GM23248 (cell line): ENCODE measurements at places on chromosomes 2 and 18.

- DNase-seq: no peak
These were observed 300.4 kb downstream of the SETBP1 start for GRCh38 chr18:44981121-44981520.

GRCh38 chr2:147108548-147108947 lies 736.3 kb upstream of the ACVR2A start:
- peak; percentile 63 for DNase-seq

DNA sequence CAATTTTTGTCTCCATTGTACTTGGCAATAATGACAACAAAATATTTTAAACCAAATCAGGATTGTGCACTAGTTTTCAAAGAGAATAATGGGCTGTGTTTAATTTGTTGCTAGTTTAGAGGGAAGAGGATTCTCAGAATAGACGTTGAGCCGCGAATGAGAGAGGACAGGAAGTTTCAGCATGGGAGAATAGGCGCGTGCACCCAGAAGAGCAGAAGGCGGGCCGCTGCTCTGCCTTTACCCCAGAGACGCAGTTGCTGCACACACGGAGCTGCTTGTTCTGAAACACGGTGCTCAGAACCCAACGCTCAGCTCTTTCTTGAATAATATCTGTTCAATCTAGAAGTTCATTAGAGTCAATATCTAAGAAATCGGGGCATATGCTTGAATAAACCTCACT lies 223.4 kb downstream of the MYT1L start:
- no peak for DNase-seq

DNA sequence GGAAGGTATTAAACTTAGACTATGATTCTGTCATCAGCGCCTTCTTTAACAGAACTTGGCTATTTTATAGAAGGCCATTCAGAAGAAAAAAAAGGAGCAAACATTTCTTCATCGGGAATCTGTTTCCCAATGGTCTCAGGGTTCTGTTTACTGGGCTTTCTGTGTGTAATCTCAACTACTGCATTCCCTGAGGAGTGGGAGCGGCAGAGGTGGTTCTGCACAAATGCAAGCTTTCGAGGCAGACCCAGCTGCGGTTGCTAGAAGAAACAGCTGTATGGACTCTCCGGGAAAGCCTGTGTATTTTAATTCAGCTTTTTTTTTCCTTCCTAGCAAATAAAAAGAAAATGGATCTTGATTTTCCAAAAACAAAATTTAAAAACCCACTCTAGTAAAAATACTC lies 250.7 kb downstream of the NAPG start:
- no peak for DNase-seq

DNA sequence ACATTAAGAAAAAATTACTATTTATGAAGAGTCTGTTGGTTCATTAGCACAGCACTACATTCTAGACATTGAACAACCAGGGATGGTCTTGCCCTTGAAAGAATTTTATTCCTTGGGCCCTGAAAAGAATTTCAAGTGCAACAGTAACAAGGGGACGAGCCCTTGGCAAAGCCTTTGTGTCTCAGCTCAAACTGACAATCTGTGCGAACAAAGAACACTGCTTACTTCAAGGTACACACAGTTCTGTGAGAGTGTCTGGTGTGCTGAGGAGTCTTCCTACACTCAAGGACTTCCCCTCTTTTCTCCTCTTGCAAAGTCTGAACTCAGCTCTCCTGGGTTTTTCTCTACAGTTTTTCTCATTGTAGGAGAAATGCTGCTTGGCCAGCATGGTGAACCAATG lies 373.4 kb downstream of the NBAS start:
- DNase-seq: no peak

GRCh38 chr2:172098650-172099471 lies 3.8 kb downstream of the DLX2 start:
- peak; percentile 95 for DNase-seq

DNA sequence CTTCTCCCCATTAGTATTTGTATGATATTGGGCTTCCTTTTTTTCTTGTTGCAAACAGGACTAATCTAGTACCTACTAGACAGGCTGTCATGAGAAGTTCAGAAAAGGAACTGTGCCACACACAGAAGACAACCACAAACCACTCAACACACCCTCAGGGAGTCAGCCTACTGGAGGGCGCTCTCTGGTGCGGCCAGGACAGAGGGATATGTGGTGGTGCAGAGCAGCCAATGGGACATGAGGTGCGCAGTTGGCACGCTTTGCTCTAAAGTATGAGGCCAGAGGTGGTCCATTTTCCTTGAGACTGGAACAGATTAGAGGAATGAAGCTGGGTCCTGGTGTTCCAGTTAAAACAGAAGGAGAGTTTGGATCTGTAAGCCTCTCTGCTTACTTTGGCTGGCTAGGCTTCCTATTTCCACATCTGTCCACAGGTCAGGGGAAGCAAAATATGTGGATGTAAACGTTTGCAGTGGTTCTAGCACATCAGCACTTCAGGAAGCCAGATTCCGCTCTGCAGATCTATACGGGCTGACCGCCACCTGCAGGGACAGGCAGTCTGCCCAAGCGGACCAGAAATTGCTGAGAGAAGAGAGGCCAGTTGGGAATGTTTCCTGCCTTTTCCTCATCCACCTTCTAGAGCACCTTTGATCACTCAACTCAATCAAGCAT lies 114.1 kb downstream of the GFPT1 start:
- no peak for DNase-seq

DNA sequence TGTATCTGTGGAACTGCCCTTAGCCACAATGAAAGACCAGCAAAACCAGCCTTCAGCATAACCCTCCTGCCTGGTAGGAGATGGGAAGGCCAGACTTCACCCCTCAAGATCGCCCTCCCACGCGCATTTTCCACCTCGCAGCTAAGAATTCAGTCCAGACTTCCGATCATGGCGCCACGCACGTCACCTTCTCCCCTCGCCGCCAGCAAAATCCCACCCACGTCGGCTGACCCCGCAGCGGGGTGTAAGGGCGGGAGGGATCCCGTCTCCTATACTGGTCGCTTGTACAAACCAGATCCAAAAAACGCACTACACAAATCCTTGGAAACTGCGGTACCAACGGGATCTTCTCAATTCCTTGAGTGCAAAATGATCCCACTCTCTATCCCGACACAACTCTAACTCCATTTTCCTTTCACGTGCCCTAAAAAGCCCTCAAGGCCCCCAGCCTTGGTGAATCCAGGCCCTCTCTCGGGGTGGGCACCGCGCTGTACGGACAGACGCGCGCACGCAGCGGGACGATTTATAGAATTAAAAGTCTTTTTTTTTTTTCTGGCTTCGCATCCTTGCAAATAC lies 1.0 kb upstream of the BMPR2 start:
- peak; percentile 90 for DNase-seq

- no peak for DNase-seq
These were observed 61.9 kb downstream of the AQP4 start for GRCh38 chr18:26803643-26804042.

DNA sequence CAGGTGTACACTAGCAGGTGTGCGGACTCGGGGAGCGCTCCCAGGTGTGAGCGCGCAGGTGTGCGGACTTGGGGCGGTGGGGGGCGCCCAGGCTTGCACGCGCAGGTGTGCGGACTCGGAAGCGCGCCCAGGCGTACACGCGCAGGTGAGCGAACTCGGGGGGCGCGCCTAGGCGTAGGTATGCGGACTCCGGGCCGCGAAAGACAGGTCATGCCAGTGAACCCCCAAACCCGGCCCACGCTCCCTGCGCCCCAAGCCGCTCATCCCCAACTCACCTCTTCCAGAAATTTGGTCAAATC lies 342 bp downstream of the CYB5A start:
- DNase-seq: no peak

DNA sequence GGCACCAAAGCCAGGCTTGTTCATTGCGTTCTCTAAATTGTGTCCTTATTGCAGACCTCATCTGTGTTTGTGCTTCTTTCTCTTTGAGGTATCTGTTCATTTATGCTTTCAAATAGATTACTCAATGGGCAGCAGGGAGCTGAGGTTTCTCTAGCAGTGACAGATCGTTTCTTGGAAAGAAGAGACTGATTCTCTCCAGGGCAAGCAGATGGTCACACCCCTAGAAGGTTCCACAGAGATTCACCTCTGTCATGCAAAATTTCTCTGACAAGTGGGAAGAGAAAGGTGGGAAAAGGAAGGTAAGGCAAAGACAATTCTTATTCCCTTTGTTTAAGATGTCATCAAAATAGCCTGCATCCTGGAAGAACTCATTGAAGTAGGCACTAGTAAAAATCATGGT lies 14.0 kb downstream of the DLGAP1 start:
- DNase-seq: no peak

- peak; percentile 47 for DNase-seq
These were observed 16.4 kb downstream of the SMAD7 start for GRCh38 chr18:48934415-48934722.

DNA sequence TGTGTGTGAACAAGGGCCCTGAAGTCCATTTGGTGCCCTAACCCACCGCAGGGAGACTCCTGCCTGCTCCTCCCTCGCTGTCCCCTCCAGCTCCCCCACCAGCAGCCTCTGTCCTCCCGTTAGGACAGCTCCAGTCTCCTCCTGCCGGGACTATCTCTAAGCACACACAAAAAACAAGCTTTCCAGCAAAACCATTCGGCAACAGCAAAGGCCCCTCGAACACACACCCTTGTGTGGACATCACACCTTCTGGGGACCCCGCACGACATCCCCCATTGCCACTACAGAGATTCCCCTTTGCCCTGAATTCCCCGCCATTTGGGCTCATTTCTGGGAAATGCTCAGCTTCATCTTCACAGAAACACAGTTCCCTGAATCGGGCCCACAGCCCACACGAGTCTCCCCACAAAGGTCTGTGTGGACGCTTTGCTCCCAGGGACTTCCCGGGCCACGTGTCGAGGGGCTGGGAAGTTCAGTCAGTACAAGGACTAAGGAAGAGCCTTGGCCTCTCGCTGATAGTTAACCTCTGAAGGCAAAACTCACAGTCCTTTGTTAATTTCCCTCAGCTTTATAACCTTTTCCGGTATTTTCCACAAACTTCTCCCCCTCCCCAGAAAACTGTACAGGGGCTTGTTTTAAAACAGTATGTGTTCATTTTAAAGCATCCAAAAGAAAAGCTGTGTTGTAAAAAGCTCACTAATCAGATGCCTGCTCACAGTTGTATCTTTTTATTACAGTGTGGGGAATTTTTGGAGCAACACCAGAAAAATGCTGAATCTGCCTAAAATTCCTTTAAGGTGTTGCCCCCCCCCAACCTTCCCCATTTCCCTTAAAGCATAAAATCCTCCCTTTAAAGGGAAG lies 25.9 kb downstream of the SMAD7 start:
- peak; percentile 50 for DNase-seq

GRCh38 chr2:190367091-190367490 lies 23.7 kb downstream of the INPP1 start:
- no peak for DNase-seq
